Sciatic nerve (tissue), 2 donors: ENCODE measurements at places on chromosomes 1 and 21.

- DNase-seq, result no peak
These were observed 5.2 kb downstream of the MTARC1 start for GRCh38 chr1:220791956-220792355.

DNA sequence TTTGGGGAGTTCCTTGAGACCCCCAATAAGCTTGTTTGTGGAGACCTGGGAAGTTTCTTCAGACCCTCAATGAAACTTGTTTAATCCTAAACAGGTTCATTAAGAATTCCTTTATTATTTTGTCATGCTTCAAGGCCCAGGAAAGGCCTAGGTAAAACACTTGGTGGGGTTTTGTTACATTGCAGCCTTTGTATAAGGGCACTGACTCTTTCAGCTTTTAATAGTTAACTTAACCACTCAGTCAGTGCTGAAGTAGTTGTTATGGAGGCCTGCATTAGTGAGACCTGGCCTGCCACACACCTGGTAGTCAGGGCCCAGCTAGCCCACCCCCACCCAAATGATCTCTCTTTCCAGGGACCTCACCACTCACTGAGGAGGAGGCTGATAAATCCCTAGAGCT lies 103.7 kb downstream of the FCRL5 start:
- DNase-seq, result no peak

GRCh38 chr1:19240673-19241538 lies 10.4 kb downstream of the EMC1 start:
- DNase-seq, result peak; percentile 72

DNA sequence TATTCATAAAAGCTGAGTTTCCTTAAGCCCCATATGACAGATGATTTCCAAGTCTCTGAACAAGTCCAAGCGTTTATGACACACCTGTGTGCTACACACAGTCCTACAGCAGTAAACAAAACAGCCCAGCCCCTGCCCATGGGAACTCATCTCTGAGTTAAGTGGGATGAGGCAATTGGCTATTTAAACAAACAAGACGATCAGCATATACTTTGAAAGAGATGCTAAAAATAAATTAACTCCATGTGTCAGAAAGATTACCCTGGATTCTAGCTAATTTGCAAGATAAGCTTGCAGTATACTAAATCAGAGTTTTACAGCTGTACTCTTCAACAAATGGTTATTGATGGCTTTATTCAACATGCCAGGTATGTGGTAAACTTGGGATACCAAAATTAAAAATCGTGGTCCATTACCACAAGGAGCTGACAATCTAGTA lies 7.0 kb downstream of the PSMG1 start:
- no peak for DNase-seq

GRCh38 chr1:89754518-89754917 lies 66.3 kb upstream of the LRRC8D start:
- DNase-seq, result no peak

- DNase-seq, result no peak
These were observed 55.4 kb downstream of the EPRS1 start for GRCh38 chr1:219990782-219991510.

DNA sequence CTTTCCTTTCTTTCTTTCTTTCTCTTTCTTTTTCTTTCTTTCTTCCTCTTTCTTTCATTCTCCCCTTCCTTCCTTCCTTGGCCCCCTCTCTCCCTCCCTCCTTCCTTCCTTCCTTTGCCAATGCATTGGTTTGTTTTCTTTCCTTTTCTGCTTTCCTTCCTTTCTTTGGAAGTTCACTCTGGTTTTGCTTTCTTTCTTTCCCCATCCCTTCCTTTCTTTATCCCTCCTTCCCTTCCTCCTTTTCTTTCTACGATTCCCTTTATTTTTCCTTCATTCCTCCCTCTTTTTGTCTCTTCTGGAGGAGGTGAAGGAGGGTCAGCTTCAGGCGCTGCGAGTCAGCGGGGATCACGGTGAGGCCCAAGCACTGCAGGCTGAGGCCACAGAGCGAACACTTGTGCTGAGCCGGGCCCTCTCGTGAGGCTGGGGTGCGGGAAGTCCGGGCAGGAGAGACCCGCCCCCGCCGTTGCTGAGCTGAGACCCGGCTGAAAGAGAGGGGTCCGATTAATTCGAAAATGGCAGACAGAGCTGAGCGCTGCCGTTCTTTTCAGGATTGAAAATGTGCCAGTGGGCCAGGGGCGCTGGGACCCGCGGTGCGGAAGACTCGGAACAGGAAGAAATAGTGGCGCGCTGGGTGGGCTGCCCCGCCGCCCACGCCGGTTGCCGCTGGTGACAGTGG lies 1.5 kb downstream of the SIM2 start:
- no peak for DNase-seq

DNA sequence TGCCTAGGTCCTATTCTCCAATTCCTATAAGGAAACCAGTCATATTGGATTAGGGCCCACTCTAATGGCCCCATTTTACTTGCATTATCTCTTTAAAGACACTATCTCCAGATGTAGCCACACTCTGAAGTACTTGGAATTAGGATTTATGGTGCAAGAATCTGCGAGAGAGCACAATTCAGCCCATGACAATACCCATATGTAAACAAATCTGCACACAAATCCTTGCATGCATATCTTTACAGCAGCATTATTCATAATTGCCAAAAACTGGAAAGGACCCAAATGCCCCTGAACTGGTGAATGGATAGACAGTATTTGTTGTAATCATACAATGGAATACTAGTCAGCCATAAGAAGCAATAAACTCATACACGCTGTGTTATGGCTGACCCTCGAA lies 229.8 kb upstream of the ADAMTS5 start:
- no peak for DNase-seq

- peak; percentile 32 for DNase-seq
These were observed 22.8 kb upstream of the SSBP3 start for GRCh38 chr1:54428837-54429518.

DNA sequence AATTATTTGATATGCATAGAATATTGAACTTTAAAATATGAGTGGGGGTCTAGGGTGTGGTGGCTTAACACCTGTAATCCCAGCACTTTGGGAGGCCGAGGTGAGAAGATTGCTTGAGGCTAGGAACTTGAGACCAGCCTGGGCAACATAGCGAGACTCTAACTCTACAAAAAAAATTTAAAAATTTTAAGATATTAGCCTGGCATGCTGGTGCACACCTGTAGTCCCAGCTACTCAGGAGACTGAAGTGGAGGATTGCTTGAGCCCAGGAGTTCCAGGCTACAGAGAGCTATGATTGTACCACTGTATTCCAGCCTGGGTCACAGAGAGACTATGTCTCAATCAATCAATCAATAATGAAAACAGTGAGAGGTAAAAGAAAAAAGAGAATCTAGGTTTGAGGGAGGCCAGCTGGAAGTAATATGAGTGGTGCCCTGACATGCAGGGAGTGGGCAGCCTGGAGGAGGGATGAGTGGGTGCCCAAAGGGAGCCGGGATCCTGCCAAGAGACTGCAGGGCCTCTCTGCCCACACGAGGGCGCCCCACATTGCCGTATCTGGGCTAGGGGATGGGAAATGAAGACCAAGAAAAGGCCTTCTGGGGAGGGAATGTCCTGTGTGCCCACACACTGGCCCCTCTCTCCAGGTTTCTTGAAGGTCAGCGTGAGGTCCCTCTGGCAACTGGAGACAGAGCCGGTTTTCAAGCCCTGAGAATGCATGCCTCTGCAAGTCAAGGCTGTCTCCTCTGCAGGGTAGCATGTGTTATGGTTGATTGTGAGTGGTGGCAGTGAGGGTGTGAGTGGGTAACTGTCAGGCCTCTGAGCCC lies 93.9 kb upstream of the PPM1J start:
- DNase-seq, result peak; percentile 86

GRCh38 chr1:80918380-80918779 lies 882.4 kb upstream of the ADGRL2 start:
- no peak for DNase-seq

- DNase-seq, result no peak
These were observed 137.6 kb downstream of the MIS18A start for GRCh38 chr21:32141318-32141633.

DNA sequence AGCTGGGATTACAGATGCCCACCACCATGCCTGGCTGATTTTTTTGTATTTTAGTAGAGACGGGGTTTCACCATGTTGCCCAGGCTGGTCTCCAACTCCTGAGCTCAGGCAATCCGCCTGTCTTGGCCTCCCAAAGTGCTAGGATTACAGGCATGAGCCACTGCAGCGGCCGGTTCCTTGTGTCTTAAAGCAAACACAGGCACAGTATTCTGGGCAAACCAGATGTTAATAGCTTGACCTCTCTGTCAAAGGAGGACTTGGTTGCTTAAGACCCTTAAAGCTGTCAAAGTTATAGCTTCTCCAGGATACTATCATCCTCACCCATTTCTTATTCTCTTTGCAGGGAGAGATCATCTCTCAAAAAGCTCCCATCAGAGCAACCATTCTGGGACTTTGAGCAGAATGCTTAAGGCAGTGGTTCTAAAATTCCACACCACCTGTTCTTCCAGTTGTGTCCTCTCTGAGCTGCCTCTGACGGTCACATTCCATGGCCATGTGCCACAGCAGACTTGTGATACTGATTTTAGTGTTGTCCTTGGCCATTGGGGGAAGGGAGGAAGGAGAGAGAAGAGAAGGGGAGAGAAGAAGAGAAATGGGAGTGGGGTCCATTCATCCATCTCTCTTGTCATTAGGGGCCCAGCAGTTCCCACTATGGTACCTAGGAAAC lies 81.8 kb downstream of the PBX1 start:
- DNase-seq, result no peak
